Right kidney (tissue), 9 donors: ENCODE measurements at places on chromosomes 12 and 14.

GRCh38 chr14:90034156-90034555 lies 27.6 kb upstream of the KCNK13 start:
- DNase-seq: no peak

- no peak for DNase-seq
Measured at GRCh38 chr12:54012631-54013409, 4.0 kb downstream of the HOXC8 start.

DNA sequence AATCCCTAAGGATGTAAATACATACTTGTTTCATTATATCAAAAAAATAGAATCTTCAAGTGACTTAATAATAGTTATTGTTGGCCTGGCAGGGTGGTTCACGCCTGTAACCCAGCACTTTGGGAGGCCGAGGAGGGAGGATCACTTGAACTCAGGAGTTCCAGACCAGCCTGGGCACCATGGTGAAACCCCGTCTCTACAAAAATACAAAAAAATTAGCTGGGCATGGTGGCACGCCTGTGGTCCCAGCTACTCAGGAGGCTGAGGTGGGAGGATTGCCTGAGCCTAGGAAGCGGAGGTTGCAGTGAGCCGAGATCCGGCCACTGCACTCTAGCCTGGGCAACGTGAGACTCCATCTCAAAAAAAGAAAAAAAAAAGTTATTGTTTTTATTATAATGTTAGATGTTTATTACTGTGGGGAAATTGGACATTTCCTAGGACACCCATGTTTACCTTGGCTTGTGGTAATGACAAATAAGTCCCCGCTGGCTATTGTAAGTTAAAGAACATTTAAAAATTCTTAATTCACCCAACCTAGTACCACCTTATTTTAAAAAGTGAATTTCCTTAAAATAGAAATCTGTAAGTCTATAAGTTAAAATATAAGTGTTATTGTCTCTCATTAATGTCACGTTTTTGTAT lies 1.8 kb downstream of the USP15 start:
- DNase-seq: no peak

GRCh38 chr14:49220492-49220891 lies 365.7 kb downstream of the RPS29 start:
- DNase-seq: no peak

- no peak for DNase-seq
Measured at GRCh38 chr12:4246116-4246515, 27.4 kb upstream of the CCND2 start.

DNA sequence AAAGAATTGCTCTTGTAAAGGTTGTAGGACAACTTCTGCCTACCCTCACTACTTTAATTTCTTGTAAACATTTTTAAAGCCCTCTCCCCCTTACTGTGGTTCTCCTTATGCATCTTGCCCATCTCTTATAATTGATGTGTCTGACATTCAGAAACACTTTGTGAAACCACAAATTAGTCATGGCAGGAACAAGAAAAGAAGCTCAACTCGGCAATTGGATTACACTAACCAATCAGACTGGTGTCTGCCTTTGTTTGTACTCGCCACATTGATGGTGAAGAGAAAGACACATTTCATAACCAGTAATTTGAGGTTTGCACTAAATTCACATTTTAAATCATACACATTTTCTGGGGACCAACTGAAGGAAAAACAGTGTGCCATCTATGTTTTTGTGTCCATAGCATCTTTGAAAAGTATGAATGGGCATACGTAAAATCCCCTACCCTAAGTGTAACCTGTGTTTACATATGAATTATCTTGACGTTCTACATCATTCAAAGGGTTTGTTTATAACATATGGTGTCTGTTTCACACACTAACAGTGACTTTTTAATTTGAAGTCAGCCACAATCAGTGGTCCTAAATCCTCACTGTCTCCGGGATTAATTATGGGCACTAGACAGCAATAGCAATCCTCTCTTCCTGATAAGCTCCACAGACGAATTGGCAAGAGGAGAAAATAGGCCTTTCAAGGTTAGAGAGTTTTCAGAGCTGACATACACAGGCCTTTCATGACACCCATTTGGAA lies 49.9 kb downstream of the OTX2 start:
- no peak for DNase-seq

DNA sequence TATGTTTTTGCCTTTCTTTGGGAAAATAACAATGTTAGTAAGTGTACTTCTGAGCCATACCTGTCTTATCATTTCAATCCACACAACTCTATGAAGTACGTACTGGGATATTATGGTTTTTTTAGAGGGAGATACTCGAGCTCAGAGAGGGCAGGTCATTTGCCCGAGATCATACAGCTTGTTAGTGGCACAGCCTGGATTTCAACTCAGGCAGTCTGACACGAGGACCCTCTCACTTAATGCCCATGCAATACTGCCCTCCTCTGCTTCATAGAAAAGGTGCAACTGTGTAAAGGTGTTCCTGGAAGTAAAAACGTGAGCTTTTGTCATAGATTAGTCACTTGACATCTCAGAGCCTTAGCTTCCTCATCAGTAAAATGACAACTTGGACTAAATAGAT lies 128.0 kb downstream of the NDUFA12 start:
- DNase-seq: no peak

DNA sequence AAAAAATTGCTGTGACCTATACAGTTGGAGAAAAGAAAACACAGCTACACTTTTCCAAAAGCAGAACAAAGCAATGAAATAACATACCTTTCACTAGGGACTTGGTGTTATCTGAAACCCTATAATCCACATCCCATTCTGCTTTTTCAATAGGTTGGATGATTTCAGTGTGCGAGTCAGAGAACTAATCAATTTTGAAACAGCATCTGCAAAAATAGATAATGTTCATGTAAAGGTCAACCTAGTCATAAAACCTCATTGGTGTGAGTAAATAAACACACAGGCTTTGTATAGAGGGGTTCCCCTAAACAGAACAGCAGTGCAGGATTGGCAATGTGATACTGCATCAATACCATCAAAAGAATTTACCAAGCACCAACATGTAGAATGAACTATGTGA lies 173.0 kb upstream of the G2E3 start:
- DNase-seq: no peak
